Endothelial cell of umbilical vein (primary cell): ENCODE measurements at places on chromosomes 7 and 10. TPM values are rescaled to one million over a fixed set of nuclear protein-coding genes. Genes with fewer than 3 reads are reported as not detected.

GRCh38 chr7:12303495-12303894 lies 92.4 kb downstream of the TMEM106B start:
- no peaks in the 10 kb centered on the region for H3K36me3 ChIP-seq
- H3K4me3 ChIP-seq: no peak overlapping the region
- no peak overlapping the region for H3K27ac ChIP-seq
- H3K27me3 ChIP-seq: no peaks in the 10 kb centered on the region

DNA sequence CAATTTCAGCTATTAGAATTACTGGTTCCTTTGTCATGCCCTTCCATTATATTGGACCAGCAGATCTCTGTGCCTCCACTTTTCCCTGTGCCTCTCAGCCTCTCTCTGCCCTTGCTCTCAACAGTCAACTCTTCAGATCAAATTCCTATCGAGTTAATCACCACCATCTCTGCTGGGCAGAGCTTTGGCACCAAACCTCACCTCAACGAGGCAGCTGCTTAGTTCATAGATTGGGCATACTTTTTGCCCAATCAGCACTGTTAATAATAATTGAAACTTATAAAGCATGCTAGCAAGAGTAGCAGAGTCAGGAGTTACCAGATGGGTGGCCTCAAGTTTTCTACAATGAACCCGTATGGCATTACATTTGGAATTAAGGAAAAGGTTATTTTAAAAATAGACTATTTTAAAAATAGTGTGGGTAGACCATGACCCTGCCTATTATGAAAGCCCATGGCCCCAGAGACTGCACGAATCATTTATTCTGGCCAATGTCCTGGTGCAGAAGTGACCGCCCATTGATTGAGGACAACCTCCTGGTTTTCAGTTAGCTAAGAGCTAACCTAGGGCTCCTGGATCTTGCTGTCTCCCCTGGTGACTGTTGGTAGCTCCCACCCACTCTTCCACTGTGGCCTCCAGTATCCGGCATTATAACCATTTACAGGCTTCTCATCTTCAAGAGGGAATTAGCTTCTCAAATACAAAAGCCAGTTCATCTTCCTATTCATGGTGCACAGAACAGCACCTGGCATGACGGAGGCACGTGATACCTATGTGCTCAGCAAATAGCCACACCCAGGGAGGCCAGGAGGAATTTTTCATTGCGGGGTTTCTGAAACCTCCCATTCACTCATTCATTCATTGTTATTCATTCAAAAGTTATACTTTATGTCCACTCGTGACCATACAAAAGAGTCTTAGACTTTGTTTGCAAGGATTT lies 265.4 kb downstream of the INHBA start:
- no peak for DNase-seq
- H3K4me1 ChIP-seq: no peaks in the 10 kb centered on the region
- H3K27ac ChIP-seq: no peak overlapping the region
- H3K4me3 ChIP-seq: no peak overlapping the region
- H3K36me3 ChIP-seq: no peaks in the 10 kb centered on the region

DNA sequence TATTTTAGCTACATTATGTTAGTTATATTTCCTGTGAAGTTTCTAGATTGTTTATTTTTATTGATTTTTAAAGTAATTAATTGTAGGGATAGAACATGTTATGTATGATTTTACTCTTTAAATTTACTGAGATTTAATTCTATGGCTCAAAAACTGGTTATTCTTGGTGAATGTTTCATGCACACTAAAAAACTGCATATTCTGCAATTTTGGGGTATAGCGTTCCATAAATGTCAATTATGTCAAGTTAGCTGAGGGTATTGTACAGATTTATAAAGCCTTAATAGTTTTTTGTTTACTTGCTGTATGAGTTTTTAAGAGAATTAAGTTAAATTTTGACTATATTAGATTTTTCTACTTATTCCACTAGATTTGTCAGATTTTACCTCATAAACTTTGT lies 669.7 kb downstream of the GRID1 start:
- H3K4me3 ChIP-seq: no peak overlapping the region
- DNase-seq: no peak
- H3K4me1 ChIP-seq: no peaks in the 10 kb centered on the region
- H3K27ac ChIP-seq: no peak overlapping the region
- H3K36me3 ChIP-seq: no peaks in the 10 kb centered on the region

- H3K4me1 ChIP-seq: no peaks in the 10 kb centered on the region
- peak; percentile 26 for DNase-seq
- H3K4me3 ChIP-seq: no peak overlapping the region
- no peaks in the 10 kb centered on the region for H3K36me3 ChIP-seq
Observed at GRCh38 chr10:132185601-132186487, 904 bp upstream of the DPYSL4 start.

The FAM204A gene
- 8.3 and 11.1 TPM in 2 replicates for polyA plus RNA-seq
